ENCODE measurements at places on chromosomes 3 and 15.

GRCh38 chr15:69341356-69341755, 42.6 kb downstream of the PAQR5 start:
- DNase-seq, result no peak

DNA sequence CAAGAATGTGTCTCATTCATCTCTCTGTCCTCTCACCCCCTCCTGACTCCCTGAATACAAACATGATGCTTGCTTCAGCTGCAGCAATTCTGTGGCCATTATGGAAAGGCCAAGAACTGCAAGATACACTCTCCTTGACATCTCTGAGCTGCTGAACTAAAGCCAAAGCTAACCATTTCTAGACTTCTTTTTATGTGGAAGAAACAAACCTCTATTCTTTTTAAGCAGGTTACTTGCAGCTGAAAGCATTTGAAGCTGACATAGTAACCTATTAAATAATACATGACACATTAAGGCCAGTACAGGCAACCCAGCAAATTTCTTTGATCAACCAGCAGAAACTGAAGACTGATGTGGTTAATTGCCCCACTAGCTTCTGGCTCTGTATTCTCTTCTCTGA, 17.5 kb downstream of the FHIT start:
- DNase-seq, result no peak

GRCh38 chr3:53229171-53229570, 26.7 kb downstream of the TKT start:
- DNase-seq, result no peak

DNA sequence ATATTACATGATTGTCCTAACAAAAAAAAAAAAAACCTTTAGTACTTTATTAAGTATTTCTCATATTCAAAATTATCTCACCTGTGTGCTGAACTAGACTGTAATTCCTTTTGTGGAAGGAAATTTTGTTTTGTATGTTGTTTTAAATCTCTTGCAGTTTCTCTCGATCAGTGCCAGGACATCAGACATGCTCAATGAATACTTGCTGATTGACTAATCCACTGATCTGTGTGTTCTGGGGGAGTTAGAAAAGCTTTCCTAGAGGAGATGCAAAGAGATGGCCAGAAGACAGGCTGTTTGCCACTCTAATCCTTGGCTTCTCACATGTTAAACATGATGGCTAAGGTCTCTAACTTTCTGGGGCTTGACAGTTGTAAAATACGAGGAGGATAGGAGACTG, 233.3 kb upstream of the NR2E3 start:
- DNase-seq, result no peak

DNA sequence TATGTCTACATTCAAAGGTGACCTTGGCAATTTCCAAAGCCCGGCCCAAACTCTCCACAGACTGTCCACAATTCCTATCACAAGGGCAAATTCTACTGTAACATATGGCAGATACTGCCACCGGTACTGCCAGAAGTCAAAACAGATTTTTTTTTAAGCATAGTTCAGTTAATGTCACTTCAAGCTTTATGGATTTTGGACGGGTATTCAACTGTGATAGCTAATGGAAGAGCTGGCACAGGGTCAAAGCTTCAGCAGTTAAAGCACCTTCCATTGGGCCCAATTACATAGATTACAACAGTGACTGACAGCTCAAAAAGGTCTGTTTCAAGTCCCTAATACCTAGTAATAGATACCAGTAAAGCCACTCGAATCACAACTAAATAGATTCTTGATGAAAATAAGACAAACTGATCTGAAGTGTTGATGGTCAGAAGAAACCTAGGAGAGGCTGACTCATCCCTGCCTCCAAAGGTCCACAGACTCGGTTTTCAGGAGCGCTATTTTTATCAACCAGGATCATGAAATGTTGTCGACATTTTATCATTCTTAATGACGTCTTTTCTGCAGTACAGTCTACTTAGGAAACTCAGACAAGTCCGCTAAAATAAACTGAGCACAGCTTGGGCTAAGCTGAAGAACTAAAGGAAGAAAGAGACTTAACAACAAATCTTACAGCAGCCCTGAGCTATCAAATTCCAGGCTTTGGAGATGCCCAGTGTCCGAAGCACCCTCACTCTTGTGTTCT, 38.7 kb downstream of the ANXA2 start:
- no peak for DNase-seq

DNA sequence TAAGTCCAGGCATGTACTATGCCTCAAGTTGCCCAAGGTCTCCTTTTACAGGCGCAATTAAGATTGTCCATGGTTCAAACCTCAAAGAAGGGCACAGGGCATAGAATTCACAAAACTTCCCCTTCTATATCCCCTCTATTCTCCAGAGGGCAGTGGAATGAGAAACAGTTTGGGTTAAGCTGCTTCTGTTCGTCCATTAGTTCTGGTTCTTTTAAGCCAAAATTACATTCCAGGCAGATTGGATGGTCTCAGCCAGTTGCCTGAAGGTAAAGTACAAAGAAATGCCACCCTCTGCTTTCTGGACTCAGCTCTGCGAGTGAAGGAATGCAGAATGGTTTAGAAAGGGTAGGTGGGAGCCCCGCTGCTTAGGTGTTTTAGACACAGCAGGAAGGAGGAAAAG, 200.7 kb downstream of the GREM1 start:
- no peak for DNase-seq

- peak; percentile 58 for DNase-seq
Measured at GRCh38 chr3:125150525-125151441, 61.8 kb downstream of the SLC12A8 start.

- DNase-seq, result no peak
Measured at GRCh38 chr3:55661141-55661540, 174.0 kb upstream of the WNT5A start.

- no peak for DNase-seq
Measured at GRCh38 chr15:100714749-100715342, 112.5 kb downstream of the ASB7 start.

DNA sequence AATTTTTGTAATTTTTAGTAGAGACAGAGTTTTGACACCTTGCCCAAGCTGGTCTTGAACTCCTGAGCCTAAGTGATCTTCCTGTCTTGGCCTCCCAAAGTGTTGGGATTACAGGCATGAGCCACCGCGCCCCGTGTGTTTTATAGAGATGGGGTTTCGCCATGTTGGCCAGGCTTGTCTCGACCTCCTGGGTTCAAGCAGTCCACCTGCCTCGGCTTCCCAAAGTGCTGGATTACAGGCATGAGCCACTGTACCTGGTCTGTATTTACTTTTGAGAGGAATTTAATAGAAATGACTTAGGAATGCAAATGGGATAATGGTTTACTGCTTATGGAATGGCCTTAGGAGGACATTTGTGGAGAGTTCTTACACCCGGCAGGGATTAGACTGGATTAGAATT, 10.8 kb downstream of the TATDN2 start:
- no peak for DNase-seq

GRCh38 chr3:183306798-183307671, 54.0 kb downstream of the B3GNT5 start:
- DNase-seq, result peak; percentile 91

DNA sequence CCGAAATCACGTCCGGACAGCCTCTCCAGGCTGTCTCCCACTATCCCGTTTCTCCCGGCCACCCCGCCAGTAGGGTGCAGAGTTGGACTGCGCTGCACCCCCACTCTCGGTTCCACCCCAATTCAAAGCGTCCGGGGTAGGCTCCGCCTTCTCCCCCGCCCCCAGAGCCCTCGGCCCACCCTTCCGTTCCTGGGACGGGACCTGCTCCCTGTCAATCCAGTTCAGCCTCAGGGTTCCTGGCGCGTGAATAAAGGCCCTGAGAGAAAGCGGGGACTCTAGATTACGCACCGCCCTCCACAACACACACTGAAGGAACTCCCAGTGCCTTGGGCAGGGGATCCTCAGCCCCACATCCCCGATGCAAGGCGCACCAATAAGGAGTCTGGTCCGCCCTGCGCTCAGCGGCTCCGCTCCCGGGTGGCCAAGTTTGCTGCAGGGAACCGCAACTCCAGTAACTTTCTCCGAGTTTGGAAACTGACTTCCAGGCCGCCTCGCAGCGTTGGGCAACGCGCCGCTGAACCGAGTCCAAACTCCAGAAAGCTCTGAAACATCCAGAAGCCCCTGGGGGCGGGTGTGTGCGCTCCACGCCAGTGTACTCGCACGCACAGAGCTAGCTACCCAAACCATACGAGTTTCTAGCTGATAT, 1.9 kb downstream of the ADAMTS9 start:
- peak; percentile 89 for DNase-seq

DNA sequence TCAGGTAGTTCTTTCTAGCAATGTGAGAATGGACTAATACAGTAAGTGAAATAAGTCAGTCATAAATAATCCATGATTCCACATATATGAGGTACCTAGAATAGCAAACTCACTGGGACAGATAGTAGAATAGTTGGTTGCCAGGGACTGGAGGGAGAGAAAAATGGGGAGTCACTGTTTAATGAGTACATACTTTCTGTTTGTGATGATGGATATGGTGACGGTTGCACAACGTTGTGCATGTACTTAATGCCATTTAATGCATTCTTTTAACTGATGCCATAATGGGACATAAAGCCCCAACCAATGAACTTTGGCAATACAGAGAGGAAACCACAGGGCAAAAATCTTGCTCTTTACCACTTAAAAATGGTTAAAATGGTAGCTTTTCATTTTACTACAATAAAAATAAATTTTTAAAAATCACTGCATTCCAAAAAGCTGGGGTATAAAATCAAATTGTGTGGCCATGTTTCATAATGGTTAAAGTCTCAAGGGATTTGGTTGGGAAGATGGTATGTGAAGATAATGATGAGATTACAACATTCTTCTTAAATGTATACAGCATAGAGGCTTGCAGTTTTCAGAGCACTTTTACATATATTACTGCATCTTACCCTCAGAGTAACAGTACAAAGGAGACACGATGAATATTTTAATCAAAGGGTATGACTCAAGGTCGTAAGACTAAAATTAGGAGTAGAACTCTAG, 45.2 kb downstream of the ADAM10 start:
- DNase-seq, result no peak

DNA sequence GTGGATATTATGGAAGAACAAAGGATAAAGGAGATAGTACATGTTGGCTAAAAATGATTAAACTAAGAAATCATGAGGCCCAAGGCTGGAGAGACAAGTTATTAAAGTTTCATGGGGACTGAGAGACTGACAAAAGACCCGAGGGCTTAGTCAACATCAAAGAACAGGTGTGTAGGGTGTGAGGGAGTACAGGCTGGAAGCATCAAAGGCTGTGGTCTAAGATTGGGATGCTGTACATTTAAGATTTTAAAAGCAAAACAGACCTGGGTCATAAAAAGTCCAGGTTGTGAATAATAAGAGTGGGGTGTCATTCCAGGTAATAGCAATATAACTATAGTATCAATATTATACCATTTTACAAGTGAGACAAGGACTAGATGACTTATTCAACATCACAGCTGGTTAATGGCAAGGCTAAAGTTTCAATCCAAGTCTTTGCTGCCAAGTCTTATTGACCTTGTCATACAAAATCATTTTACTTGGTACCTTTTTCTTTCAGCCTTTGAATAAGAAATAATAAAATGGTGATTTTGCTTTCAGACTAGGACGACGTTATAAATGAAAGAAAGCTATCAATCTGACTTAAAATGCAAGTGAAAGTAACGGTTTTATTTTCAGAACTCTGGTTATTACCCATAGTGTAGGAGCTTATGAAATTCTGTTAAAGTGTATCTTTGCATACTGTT, 211.6 kb downstream of the TNIK start:
- DNase-seq, result no peak

DNA sequence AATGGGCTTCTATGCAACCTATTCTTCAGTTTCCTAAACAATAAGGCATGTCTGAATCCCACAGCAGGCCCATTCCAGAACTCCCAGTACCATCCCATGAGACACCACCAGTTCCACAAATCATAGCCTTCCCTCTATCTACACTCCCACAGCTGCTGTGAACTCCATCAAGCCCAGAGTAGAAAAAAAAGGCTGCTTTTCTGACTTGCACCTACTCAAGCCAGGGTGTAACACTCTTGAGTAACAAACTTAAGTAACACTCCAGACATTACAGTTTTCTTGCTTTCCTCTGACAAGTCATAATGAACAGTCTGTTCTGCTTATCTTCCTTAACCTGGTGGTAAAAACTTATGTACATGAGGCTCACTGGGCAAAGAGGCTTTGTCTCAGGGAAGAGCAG, 283.1 kb downstream of the NFKBIZ start:
- DNase-seq, result no peak
